Caki2 (cell line): ENCODE measurements at places on chromosomes 16 and 17. TPM values are rescaled to one million over a fixed set of nuclear protein-coding genes. Genes with fewer than 3 reads are reported as not detected.

The LITAFD gene
- not detected in 2 replicates for total RNA-seq

- no peak for DNase-seq
Measured at GRCh38 chr17:79658811-79659207, 48.0 kb upstream of the RBFOX3 start.

DNA sequence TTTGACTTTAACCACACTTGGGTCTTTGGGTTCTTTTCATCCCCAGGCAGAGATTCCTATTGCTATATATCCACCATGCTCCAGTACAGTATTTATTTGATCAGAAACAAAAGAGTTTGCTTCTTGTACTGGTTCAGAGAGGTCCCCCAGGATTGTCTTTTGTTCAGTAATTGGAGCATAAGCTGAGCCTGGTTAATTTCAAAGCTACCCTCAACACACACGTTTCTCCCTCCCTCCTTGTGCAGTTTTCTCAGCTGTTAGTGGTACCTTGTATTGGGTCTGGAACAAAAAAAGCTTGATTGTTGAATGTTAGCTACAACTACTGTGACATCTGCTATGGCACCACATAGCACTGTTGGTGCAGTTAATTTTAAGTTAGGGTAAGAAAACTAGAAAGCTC lies 50.0 kb downstream of the NUP93 start:
- no peak for DNase-seq

DNA sequence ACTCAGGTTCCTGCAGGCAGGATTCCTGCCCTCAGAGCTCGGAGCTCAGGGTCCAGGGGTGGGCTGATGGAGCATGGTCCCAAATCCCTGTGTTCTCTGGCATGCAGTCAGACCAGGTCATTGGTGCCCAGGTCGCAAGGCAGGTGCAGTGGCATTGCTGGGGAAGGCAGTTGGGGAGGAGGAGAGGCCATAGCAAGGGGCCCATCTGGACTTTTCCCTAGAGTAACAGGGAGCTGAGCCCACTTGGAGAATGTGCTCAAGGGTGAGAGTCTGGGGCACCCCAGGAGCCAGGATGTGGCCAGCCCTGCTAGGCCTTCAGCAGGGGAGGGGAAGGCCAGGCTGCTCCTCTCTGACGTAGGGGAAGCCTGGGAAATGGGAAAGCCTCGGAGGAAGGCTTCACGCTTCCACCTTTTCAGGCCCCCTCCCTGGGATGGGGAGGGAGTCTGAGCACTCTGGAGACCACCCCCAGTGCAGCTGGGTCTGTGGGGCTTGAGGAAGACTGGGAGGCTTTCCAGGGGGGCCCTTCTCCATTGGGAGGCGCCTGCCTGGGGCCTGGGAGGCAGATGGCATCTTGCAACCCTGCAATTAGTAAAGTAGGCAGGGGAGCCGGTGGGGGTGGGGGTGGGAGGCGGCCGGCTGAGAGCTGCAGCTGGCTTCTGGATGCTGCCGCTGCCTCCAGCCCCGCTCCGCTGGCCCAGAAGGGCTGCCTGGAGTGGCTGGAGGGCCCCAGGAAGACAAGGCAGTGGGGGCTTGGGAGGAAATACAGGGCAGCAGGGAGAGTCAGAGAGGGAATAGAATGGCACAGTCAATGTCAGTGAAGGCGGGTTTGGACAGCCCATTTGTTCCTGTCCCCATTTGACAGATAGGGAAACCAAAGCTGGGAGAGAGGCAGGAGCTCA lies 21.1 kb upstream of the DOK4 start:
- no peak for DNase-seq
